Activated CD4-positive, alpha-beta T cell treated with anti-CD3 and anti-CD28 coated beads, Interleukin-2, amount 50 U/mL, for 4 hours (primary cell): ENCODE measurements at places on chromosomes 6 and 20.
A peak's percentile ranks its signal among the peaks of the same experiment; 100 is the strongest.

- no peak for DNase-seq
Observed at GRCh38 chr20:11235058-11235457, 561.3 kb upstream of the JAG1 start.

DNA sequence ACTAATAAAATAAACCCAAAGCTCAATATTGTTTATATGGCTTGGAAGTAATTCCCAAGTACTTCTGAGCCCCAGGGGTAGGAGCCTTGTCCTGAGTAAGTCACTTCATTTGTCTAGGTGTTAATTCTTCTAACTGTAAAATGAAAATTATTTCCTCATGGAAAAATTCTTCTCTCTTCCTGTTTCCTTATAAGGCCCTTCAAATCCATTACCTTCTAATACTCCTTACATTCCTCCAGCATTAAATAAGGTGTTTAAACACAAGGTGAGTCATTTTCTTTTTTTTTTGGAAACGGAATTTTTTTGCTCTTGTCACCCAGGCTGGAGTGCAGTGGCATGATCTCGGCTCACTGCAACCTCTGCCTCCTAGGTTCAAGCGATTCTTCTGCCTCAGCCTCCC is 41.9 kb downstream of the PRR18 start:
- no peak for DNase-seq

DNA sequence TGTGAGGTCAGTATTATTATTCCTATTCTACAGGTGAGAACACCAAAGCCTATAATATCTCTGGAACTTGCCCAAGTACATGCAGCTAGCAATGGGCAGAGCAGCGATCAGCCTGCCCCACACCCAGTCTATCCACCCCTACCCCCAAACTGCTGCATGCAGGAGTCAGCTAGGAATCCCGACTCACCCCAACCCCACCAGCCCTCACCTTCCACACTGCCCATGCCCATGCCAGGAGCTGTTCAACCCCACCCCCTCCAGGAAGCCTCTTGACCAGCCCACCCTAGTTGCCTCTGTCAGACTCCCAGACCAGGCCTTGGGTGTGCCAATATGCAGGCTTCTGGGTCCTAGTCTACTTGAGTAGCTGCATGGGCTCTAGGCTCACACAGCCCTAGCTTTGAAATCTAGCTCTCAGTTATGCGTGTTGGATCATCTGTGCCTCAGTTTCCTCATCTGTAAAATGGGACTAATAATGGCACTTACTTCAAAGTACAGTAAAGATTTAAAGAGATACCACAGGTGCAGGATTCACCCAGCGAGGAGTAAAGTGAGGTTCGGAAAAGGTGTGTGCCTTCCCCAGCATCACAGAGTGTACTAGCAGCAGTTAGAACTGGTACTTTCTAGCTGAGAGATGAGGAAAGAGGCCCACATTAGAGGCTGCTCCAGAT is 173.2 kb downstream of the VEGFA start:
- no peak for DNase-seq

DNA sequence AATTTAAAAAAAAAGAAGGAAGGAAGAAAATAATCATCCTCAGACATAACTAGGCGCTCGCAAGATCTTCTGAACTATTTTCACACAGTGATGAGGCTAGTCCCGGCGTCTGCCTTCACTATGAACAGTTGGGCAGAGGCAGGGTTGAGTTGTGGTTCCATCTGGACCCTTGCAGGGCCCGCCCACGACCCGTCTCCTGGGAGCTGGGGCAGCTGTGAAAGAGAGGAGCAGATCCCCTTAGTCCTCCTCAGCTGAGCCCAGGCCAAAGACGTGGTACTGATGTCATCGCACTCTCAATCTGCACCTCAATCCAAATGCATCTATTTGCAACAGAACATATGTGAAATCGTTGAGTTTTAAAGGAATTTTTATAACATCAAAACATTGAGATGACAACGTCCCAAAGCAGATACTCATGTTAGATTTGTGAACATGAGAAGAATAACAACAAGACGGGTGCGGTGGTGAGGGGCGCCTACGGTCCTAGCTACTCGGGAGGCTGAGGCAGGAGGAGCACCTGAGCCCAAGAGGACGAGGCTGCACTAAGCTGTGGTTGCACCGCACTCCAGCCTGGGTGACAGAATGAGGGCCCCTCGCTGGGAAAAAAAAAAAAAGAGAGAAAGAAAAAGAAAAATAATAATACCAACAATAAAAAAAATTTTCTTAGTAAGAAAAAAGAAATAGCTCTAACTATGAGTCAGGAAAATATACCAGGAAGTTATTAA is 15.3 kb downstream of the TCFL5 start:
- DNase-seq, result no peak

- peak; percentile 61 for DNase-seq
Observed at GRCh38 chr6:43687437-43688347, at the start of gene MRPS18A. Gene MRPS18A (minus strand): TSS chr6:43687791. CDS start chr6:43687779, 12 bp downstream.

DNA sequence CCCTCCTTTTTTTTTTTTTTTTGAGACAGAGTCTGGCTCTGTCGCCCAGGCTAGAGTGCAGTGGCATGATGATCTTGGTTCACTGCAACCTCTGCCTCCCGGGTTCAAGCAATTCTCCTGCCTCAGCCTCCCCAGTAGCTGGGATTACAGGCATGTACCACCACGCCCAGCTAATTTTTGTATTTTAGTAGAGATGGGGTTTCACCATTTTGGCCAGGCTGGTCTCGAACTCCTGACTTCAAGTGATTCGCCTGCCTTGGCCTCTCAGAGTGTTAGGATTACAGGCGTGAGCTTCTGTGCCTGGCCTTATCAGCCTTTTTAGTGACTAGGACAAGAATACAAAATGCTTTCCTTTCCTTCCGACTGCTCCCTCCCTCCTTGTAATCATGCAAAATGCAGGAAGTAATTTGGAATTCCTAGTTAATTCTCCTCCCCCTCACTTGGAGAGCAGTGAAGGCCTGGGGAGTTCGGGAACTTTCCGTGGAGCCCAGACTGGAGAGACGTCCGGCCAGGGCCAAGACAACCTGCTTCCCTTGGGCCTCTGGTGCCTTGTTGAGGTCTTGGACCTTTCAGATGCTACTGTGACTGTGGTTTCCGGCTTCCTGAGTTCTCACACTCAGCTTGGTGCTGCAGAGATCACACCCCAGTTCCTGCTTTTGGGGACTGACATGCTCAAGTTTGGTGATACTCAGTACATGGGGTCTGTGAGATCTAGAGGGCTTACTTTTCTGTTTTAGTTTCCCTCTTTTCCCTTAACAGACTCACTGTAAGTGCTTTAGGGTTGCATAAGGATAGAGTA is 3.9 kb upstream of the PHF20 start:
- peak; percentile 30 for DNase-seq

GRCh38 chr6:91447081-91447480 is 860.2 kb upstream of the MAP3K7 start:
- DNase-seq, result no peak

DNA sequence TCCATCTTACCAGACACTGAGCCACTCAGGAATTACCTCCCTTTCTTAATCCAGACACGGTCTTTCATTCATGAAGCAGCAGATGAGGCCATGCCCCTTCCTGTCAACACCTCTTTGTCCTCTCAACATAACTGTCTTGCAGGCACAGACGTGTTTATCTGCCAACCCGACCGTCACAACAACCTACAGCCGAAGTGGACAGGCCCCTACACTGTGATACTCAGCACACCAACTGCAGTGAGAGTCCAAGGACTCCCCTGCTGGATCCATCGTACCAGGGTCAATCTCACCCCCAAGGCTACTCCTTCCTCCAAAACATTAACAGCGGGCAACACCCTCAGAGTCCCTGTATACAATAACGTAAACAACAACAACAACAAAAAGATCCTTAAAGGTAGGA is 30.6 kb upstream of the ULBP3 start:
- DNase-seq, result no peak

- DNase-seq, result no peak
Observed at GRCh38 chr6:52995913-52996645, 995 bp upstream of the GSTA4 start.

DNA sequence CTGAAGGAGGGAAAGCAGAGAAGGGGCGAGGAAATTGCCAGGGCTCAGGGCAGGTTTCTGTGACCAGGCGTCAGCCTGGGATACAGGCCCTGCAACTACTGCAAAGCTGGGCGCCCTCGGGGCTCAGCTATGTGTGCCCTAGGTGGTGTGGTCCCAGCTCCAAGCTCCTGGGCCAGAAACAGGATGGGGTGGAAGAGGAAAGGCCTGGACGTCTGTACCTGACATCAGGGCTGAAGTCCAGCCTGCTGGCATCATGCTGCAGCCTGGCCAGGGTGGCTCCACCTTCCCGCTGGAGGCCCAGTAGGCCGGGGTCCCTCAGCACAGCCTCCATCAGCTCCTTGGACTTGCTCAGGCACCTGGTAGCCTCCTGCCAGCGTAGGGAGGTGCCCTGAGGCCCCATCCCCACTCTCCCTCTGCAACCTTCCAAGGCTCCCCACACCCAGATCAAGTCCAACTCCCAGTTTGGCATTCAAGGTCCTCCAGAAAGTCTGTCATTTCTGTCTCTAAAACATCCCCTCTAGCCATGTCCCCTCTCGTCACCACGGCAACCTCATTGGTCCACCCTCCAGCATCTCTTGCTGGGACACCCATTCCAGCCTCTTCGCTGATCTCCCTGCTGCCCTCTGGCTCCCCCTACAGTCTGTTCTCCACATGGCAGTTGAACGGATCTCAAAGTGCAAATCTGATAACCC is 38.2 kb downstream of the KIAA1755 start:
- DNase-seq, result peak; percentile 41

GRCh38 chr20:49448917-49449316 is 33.6 kb downstream of the KCNB1 start:
- DNase-seq, result no peak

DNA sequence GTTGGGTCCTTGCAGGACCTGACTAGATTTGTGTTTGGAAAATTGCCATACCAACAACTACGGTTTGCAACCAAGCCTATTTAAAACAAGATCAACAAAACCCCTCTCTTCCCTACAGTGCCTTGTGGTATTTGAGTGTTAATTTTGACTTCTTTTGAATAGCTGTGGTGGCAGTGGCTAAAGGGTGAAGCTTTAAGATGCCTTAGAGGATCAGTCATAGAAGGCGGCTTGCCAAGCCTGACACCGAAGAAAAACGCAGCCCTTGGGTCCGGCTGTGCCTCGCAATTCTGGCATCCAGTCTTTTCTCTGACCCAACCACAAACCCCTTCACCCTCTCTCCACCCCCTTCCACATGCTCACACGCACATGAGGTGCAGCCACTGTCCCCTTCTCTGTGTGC is 32.6 kb downstream of the BMP6 start:
- DNase-seq, result no peak

DNA sequence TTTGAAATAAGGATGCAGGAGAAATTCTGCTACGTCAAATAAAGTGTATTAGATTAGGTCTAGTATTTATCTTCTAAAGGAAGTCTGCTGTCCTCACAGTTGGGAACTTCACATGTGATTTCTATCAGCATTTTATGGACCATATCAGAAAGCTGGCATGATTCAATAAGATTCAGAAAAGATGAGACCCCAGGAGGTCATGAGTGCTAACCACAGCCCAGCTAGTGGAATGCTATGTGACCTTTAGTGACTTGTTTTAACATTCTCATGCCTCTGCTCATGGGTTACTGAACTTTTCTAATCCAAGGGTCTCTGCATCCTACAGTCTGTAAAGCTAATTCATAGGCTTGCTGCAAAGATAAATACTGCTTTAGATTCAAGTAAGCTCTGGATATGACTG is 150.1 kb downstream of the GMPR start:
- no peak for DNase-seq

GRCh38 chr20:57605045-57605444 is 15.2 kb downstream of the ZBP1 start:
- no peak for DNase-seq

DNA sequence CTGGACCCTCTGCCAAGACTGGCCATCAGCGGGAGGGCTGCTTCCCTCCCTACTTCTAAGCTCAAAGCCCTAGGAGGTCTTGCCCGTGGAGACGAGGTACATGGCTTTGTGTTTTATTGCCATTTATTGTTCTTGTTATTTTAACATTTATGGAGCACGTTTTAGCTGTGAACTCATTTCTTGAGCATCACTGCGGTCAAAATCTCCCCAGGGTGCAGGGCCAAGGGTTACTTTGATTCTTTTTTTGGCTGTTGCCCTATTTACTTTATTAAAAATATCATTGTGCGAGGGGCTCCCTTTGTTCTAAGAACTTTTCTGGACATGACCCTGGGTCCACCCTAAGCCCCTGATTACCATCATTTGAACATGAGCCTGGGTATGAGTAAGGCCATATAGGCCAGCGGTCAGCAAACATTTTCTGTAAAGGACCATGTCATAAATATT is 51.6 kb downstream of the EYA2 start:
- no peak for DNase-seq

- no peak for DNase-seq
Observed at GRCh38 chr6:90183587-90184333, 112.9 kb downstream of the BACH2 start.

DNA sequence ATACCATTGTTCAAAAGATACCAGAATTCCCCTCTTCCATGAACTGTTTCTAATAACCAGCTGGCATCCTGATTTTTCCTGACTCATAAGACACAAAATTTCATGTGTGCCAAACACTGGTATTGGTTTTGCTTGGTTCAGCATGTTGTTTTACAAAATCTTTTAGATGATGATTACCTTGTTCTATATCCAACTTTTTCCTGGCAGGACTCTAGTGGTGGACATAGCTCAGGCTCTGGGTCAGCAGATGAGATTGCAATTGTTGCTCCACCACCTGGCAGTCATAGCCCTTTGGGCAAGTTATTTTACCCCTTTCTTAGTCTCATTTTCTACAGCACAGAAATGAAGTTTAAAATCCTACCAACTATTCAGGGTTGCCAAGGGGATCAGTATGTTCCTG is 6.2 kb downstream of the TRIM38 start:
- no peak for DNase-seq
